ENCODE measurements at places on chromosomes 6 and 20.

DNA sequence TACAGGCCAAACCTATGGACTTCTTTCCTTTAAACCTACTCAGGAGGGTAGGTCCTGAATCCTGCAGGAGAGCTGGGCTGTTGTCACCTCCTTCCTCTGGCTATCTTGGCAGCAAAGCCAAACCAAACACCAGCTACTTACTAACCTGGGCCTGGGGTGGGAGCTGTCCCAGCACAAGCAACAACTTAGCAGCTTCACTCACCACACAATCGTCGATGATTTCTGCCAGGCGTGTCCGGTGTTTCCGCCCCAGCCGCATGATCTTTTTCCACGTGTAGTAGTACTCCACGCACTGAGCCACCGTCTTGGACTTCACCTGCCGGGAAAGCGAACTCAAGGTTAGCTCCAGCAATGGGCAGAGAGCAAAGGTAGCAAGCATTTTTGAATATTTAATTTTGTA, 25.4 kb upstream of the MRPS10 start:
- DNase-seq = no peak

DNA sequence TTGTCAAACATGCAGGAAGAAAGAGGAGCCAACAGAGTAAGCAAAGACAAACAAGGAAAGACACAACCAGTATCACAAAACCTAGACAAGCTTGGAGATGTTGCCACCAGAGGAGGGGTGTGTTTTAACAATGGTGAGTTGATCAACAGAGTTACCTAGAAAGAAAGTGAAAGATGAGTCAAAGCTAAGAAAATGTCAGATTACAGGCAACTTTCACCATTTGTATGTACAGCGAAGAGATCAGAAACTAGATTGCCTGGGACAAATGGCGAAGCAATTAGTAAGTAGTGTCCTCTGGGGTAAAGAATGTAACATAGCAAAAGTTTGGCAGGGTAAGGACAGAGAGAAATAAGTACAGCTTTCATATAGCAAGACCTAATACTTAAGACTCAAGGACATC, 51.6 kb upstream of the POU3F2 start:
- no peak for DNase-seq

- DNase-seq = peak; percentile 77
Observed at GRCh38 chr6:17957498-17957897, 29.9 kb downstream of the KIF13A start.

- DNase-seq = no peak
Observed at GRCh38 chr6:113318575-113318917, 538.6 kb upstream of the MARCKS start.

DNA sequence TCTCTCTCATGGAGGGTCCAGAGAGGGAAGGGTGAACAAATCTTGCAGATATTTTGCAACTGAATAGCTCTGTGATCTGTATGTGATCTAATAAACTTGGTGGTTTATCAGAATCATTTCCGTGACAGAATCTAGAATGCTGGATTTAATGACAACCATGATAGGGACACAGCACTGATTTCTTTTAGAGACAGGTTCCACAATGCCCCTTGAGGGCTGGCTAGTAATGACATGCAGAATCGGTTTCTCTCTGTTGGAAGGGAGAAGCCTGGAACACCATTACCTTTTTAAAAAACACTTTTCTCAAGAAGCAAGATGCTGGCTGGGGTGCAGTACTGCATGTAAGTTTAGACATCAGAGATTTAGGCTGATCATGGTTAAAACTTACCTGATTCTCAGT, 313.4 kb downstream of the CDH26 start:
- DNase-seq = no peak

GRCh38 chr6:15439410-15440025, 193.6 kb downstream of the JARID2 start:
- no peak for DNase-seq

DNA sequence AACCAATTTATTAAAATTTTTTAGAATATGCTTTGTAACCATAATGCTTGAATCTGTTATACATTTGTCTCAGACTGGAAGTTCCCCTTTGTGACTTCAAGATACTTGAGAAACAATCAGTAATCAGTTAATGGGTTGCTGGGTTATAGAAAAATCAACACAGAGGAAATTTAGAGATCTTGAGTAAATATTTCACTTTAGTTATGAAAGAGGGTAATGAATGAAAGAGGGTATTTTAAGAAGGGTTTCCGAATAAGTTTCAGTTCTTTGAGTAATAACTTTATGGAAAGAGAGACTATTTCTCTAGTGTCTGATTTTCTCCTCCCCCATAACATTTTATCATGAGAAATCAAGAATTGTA, 21.4 kb downstream of the ZFAND3 start:
- DNase-seq = peak; percentile 20

- peak; percentile 45 for DNase-seq
Observed at GRCh38 chr20:62588458-62589149, 53.7 kb upstream of the SLCO4A1 start.

GRCh38 chr20:52993076-52993475, 20.9 kb downstream of the TSHZ2 start:
- DNase-seq = no peak

DNA sequence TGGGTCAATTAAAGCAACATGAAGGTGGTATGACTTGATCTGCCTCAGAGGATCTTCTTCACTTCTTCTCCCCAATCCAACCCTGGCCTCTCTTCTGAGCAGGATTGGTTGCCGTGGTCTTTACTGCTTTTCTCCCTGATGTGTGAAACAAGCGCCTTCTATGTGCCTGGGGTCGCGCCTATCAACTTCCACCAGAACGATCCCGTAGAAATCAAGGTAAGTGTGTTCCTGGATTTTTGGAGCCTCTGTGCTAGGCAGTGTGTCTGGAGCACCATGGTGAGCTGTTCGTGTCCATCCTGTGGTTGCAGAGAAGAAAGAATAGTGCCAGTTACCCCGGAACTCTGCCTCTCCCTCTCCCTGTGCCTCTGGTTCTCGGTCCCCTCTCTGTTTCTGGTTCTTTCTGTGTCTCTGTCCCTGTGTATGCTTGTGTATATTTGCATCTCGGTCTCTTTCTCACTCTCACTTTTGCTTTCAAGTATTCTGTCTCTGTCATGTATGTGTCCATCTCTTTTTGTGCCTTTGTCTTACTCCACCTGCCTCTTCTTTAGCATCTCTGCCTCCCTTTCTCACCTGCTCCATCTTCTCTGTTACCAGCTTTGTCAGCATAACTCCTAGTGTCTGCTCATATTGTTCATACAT, 23.5 kb downstream of the TM9SF4 start:
- no peak for DNase-seq

DNA sequence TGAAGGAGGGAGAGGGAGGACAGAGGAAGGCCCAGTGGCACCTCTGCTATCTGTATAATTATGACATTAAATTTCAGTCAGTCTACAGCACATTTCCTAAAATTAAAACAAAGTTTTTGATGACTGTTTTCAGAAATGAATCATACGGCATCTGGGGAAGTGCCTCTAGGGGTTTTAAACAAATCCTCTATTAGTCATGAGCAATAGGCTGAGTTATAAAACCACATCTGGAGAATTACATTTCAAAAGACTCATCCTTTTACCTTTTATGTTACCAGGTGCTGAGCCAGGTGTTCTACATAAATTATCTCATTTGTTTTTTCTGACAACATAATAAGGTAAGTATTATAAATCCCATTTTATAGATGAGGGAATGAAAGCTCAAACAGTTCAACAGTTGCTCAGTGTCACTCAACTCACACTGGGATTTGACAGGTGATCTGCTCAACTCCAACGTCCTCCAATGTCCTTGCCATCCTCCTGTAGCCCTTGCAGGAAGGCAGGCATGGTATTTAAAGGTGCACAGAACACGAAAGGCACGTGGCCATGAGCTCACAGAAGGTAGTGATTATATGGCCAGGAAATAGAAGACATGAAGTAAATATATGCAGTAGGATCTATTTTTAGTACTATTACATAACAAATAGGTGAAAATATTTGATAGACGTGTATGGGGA, 184.2 kb upstream of the MAN1A1 start:
- DNase-seq = peak; percentile 83

DNA sequence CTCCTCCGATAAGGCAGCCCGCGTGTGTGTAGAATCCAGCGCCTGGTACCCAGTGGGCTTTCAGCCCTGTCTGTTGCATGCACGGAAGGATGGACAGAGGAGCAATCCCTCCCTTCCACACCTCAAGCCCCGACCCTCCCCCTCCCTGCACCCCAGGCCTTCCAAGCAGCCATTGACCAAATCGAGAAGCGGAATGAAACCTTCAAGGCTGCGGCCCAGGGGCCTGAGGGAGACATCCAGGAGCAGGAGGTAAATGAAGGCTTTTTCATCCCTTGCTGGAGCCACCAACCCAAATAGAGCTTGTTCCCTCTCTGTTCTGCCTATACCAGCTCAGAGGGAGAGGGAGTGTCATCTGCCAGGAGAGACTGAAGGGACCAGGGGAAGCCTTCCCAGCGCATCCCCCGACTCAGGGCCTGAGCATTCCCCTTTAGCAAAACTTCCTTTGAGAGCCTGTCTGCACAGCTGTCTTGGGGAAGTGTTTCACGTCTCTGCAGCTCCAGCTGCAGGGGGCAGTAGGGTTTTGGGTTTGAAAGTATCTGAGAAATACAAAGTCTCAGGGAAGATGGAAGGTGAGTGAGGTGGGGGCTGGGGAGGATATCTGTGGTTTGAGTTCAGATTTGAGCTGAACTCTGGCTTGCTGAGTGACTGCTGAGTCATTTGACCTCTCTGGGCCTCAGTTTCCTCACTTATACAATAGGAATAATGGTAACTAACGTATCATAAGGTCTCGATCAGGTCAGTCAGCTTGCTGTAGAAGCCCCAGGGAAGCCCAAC, 16.1 kb downstream of the FGD2 start:
- DNase-seq = no peak

- DNase-seq = no peak
Observed at GRCh38 chr20:21901470-21902275, 196.2 kb downstream of the PAX1 start.

- no peak for DNase-seq
Observed at GRCh38 chr20:13753436-13754036, 31.2 kb downstream of the ESF1 start.

GRCh38 chr6:117498159-117498558, 15.7 kb downstream of the DCBLD1 start:
- DNase-seq = peak; percentile 24

DNA sequence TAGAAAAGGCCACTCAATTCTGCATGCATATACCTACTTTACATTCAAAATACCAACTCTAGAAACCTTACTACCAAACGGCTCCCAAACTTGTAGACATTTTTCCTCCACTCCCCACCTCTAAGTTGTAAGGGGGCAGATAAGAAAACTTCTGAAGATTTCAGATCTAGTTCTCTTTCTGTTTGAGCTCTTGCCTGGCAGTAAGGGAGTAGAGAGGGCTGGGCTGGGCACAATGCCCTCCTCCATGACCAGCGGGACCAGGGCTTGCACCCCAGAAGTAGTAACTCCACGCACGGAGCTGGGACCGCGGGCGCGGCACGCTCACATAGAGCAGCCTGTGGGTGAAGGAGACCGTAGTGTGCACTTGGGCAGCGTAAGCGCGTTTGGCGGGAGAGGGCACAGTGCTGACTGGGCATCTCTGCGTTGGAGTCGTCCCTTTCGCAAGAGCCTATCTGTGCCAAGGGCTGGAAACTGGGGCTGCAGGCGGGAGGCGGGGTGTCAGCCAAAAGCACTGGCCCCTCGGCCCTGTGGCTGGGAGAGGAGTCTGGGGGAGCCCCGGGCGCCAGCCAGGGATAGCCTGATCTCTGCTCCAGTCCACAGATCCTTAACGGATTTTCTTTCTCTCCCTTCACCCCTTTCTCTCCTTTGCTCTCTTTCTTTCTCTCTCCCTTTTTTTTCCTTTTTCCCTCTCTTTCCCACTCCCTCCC, 32.4 kb downstream of the PHACTR1 start:
- DNase-seq = no peak

- DNase-seq = no peak
Observed at GRCh38 chr6:30781395-30781742, 37.0 kb upstream of the IER3 start.

DNA sequence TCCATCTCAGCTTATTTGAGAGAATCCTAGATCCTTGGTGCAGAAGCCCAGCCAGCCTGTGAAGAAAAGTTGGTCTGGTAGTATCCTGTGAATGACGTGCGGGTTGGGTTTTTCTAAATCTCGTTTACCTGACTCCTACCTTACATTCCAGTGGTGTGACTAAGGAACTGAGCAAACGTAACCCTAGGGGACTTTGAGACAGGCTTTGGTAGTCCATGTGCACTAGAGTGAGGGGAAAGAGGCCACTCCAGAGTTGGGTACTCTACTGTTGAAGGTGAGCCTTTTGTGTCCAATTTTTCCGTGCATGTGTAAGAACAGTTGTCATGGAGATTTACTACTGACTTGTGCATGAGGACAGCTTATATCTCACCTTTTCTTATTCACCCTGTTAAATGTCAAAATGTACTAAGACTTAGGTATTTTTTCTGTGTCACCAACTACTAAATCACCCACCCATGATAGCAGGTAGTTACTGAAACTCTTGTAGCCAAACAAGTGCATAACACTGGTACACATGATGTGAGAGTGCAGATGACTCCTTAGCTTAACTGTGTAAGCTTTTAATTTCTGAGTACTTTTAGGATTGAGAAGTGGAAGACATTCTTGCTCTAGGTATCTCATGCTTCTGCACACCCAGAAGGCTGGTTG, 26.3 kb upstream of the PLCG1 start:
- DNase-seq = no peak
